ENCODE measurements at places on chromosomes 2 and 18.

DNA sequence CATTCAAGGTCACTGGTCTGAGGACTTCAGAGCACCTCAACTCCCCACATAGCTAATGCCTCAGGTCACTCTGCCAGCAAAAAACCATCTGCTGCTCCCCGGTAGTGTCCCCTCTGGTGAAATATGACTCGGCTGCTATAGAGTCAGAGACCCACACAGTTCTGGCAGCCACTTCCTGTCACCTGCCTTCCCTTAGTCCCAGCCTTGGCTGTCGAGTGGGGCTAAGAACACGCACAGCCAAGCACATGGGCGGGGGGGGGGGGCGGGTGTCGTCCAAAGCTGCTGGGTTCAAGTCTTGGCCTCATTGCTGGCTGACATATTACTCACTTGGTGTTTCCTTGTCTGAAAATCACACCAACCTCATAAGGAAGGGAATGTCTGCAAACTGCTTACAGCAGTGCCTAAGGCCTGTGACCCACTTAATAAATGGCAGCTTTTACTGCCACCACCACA is 37.5 kb downstream of the POLR1A start:
- DNase-seq = peak; percentile 55

GRCh38 chr2:19752500-19752899 is 149.3 kb downstream of the TTC32 start:
- DNase-seq = no peak

DNA sequence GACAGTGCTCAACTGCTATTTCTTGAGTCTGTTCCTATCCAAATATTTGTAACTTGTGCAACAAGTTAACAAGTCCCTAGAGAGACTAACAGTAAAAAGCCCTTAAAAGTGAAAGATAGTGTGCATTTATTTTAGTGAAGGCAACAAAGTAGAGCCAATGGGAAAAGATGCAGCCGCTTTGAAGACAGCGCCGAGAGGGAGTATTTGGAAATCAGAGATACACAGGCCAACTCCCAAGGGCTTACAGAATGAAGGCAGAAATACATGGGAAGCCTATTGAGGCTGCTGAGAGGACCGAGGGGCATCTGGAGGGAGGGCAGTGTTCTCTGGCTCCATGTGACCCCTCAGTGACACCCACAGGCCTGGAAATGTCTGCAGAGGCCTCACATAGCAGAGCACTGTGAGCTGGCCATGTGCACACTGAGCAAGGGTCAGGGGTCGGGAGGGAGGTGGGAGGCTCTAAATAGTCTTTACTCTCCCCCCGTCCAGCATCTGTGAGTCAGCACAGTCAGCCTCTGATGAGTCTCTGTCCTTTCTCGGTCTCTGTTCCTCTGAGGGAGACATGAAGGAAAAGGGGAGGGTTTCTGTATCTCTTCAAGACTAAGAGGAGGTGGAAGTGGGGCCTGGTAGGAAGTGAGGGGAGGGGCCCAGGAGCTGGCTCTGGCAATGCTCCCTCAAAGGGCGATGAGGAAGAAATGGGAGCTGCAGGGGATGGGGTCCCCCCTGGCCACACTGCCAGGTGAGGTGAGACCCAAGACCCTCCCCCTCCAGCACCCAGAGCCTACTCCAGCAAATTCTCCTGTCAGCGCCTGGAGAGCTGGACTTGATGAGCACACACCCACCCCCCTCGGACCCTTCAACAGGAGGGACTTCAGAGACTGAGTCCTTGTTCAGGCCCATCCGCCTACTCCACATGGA is 133.6 kb downstream of the SP3 start:
- no peak for DNase-seq

DNA sequence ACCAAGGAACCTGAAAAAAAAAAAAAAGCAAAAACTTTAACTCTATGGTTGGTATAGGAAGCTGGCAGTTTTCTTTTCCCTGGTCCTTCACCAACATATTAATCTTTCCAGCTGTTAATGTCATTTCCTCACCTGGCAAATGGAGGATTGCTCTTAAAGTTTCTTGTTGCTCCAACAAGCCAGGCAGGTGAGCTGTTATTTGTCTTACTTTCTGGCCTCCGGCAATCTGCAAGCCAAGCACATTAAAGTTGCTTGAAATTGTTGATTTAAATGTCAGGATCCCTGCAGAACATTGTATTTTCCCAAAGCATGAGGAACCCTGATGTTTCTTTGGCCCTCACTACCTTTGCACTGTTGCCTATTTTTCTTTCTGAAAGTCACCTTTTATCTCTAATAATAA is 664.9 kb downstream of the METTL4 start:
- DNase-seq = no peak

DNA sequence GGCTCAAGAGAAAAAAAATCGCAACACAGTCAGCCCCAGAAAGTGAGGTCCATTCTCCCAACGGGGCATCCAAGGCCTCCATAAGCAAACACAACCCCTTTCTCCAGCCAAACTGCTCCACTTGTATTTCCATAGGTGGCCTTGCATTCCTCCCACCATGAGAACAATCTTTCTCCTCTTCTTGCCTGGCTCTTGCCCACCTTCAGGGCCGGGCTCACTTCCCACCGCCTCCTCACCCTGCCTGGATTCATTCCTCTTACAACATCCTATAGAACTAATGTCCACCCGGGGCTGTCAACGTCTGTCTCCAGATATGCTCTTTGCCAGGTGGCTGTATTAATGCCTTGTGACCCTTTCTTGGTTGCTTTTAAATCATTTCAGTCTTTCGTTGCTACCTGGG is 124.5 kb downstream of the SMAD7 start:
- DNase-seq = no peak

DNA sequence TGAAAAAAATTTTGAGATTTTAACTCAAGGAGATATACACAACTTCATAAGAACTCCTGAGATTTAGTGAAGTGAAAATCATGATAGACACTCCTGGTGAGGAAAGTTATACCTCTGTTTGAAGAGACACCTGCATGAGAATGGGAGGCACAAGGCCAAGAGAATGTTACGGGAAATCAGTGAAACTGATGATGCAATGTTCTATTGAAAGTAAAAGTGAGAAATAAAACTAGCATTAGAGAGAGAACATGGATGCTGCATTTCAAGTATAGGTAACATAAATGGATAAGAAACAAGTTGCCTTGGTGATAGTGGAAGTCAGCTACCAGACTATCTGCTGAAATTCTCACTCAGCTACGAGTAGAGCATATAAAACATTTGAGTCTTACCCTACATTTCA is 562.1 kb upstream of the FANCL start:
- no peak for DNase-seq

DNA sequence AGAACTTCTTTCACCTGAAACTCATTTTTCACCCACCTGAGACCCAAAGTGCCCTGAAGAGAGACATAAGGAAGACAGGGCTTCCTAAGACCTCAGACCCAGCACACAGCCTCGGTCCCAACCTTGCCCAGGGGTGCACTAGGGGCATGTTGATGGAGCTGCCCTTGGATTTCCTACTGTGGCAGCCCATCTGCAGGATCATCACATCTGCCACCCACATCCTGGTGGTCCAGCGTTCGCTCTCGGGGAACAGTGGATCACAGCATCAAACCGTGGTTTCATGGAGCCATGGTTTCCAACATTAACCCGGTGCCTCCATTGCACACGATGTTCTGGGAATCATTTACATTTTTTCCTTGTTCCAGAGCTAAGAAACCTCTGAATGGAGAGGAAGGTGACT is 186.4 kb downstream of the TFCP2L1 start:
- DNase-seq = no peak

GRCh38 chr18:56691530-56691929 is 40.4 kb downstream of the WDR7 start:
- no peak for DNase-seq

GRCh38 chr2:217016796-217017419 is 157.0 kb upstream of the TNP1 start:
- no peak for DNase-seq

DNA sequence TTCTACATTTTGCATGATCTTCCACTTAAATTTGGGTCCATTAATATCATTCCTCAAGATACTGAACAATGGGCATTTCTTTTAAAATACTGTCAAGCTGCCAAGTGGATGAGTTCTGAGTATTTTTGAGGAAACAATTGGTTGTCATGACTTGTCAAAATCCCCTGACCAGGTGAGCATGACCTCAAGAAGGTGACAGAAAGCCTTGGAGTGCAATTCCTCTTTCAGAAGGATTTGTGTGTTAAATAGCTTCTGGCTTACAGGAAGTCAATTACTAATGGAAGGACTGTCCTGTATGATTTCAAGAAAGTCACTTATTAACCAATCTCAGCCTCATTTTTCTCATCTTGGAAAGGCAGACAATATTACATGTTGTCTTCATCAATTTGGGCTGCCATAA is 460.6 kb downstream of the TSN start:
- no peak for DNase-seq

DNA sequence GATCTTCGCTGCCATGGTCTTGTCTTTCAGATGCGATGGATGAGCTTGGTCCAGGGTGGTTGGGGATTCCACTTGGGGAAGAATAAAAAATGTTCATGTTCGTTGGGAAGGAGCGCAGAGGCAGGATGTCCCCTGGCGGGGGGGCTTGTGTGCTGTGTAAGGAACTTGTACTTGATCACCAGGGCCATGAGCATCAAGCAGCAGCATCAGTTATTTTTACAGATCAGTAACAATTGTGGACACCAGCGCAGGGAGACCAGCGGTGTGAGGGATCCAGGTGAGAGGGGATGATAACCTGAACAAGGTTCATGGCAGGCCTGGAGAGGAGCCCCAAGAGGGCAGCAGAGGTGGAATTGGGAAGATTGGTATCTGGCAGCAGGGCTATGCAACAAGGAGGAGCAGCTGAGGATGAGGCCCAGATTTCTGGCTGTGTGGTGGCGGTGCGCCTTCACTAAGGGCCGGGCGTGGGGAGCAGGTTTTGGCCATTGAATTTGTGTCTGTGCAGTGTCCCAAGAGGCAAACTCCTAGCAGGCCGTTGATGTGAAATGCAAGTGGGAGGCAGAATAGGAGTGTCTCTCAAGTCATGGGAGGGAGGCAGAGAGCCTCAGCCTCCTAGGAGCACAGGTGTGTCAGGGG is 3.9 kb downstream of the CNNM3 start:
- DNase-seq = no peak

- no peak for DNase-seq
Observed at GRCh38 chr2:19238440-19239060, 119.9 kb downstream of the OSR1 start.

DNA sequence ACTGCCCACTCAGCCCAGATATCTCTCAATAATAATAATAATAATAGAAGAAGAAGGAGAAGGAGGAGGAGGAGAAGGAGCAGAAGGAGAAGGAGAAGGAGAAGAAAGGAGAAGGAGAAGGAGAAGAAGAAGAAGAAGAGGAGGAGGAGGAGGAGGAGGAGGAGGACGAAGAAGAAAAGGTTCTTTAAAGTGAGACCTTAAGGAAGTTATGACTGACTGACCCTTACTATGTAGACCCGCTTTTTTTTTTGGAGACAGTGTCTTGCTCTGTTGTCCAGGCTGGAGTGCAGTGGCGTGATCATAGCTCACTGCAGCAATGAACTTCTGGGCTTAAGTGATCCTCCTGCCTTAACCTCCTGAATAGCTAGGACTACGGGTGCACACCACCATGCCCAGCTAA is 88.9 kb upstream of the RFX8 start:
- DNase-seq = no peak

DNA sequence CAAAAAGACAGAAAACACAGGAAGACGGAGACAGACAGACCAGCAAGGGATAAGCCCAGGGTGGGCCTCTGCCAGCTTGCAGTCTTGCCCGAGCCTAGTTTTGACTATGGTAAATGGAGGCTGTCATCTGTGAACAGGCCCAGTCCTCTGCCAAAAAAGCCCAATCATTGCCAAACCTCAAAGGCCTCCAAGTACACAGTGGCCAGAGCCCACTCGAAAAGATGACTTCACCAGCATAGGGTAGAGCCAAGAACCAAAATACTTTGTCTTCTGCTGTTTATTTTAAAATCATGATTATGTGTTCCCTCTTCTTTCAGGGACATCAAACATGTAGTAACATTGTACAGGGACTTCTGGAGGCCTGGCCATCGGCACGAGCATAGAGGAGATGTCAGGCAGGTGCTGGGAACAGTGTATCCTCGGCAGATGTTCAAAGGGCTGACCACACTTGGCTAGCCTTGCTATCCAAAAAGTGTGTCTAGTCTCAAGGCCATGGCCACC is 66.0 kb downstream of the TTC32 start:
- DNase-seq = no peak

- no peak for DNase-seq
Observed at GRCh38 chr2:29113027-29113686, 2.1 kb upstream of the CLIP4 start.

DNA sequence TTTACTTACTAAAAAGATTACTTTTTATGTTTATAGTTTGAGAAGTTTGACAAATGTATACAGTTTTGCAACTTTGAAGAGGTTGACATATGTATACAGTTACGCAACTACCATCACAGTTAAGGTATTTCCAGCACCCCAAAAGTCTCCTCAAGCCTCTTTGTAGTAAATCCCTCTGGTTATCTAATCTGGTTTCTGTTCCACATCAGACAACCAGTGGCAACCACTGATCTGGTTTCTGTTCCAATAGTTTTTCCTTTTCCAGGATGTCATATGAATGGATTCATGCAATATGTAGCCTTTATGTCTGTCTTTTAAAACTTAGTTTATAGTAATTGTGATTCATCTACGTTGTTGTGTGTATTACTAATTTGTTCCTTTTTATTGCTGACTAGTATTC is 23.5 kb downstream of the IFIH1 start:
- no peak for DNase-seq

DNA sequence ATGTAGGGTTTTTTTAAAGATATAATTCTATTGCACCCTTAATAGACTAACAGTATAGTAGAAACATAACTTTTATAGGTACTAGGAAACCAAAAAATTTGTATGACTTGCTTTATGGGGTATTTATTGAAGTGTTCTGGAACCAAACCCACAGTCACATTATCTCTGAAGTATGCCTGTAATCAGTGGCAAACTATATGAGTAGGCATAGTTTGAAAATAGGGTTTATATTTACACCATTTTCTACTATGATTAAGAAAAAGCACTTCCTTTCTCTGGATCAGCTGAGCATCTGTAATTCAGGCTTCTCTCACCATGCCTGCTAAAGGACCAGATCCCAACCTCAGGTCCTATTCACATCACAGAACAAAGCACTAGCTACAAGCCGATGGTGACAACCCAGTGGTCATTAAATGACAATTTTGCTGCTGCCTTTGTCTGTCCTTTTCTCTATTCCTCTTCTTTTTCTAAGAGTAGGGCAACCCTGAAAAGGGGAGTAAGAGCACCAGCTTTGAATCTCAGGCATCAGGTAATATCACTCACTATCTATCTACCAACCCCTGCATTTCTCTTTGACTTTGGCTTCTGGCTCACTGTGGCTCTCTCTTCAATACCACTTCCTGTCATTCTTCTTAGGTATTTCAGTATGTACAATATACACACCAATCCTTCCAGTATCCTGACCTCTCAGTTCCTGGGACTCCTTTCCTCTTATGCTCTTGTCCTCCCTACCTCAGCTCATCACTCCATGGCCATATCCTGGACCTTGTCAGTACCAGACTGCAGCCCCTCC is 14.4 kb downstream of the NEMP2 start:
- DNase-seq = no peak

GRCh38 chr18:75562216-75562615 is 134.7 kb upstream of the SMIM21 start:
- DNase-seq = no peak

- DNase-seq = no peak
Observed at GRCh38 chr2:109177635-109178034, 48.6 kb downstream of the SH3RF3 start.

GRCh38 chr18:61554946-61555361 is 221.7 kb downstream of the CDH20 start:
- peak; percentile 2 for DNase-seq

All from CD4-positive, alpha-beta T cell treated with Interferon alpha-2 for 1 hour (primary cell).